ENCODE measurements at places on chromosomes 7 and 10. TPM values are rescaled to one million over a fixed set of nuclear protein-coding genes. Genes with fewer than 3 reads are reported as not detected.
A peak's percentile ranks its signal among the peaks of the same experiment; 100 is the strongest.

DNA sequence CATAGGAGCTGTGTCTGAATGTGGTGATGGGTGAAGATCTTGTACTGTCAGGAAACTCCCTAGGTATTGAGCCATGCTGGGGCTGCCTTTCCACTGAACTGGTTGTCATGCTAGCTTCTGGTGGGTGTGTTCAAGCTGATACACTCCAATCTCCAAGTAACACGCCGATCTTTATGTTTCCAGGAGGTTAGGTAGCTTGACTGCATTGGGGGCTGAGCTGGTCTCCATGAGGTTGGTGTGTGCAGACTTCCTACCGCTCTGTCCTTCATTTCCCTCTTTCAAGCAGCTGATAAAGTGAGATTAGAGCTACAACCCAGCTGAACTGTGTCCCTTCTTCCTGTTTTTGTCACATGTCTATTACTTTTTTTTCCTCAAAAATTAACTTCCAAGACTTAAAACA, 265.5 kb downstream of the ANKRD30A start:
- DNase-seq: no peak

- DNase-seq: peak; percentile 25
Measured at GRCh38 chr10:102744374-102745051, 765 bp downstream of the WBP1L start.

DNA sequence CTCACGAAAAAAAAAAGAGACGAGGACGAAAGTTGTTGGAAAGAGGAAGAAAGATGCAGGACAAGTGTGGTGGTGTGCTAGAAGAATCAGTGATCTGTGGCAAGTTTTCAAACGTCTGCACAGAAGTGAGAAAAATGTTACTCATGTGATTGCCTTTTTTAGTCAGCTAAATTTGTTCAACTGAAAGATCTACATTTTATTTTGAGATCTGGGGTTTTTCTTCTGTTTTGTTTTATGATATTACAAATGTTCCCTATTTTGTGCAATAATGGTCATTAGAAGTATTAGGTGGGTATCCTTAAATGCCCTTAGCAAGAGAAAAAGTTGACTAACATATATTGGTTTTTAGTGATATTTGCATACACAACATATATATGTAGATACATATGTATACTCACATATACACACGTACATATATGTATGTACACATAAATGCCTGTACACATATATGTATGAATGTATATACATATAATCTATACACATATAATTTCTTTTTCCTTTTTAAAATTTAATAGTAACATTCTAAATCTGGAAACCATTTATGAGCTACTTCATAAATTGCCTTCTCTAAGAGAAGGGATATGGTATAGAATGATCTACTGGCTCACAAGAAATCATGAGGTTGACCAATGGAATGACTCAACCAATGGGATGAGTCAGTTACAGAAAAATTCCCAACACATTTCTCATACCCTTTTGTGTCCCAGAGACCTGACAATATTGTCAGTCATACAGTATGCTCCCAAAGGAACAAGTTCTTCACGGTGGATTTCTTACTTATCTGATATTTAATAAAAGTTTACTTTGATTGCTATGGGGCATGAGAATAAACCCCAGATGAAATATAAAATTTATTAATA, 38.4 kb downstream of the SLC39A12 start:
- no peak for DNase-seq

DNA sequence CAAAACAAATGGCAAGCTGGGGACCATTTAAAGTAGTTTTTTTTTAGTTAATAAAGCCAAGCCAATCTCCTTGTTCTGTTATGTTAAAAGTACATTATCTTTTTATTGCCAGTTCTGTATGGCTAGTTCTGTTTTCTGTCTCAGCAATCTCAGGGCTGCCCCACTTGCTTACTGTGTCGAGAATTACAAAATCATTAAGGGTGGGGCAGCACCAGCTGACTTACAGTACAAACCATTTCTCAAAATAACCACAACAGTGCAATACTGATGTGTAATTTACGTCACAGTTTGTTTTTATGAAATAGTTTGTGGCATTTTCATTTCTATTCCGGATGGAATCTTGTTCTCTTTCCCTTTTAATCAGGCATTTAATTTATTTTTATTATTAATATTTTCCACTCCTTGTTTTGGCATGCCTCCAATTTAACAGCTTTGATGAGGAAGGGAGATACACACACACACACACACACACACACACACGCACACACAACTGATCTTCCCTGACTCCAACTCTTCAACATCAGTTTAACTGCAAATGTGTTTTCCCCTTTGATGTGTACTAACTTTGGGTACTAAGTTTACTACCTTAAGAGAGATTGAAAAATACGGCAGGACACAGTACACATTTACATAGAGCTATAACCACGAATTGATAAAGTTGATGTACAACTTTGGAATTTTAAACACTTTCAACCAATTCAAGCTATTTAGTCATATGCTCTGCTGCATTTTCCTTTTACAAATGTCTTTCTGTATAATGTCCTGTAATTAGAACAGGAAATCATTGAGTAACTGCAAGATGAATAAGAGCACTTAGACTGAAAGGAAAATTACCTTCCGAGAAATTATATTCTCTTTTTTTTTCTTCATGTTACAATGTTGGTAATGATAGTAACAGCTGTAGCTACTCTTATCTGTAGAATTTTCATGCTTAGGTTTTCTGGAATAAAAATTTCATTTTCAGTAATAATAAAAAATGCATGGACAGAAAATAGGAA, 91.5 kb downstream of the ARID5B start:
- DNase-seq: peak; percentile 88

GRCh38 chr7:69047151-69047754, 551.0 kb upstream of the AUTS2 start:
- no peak for DNase-seq

DNA sequence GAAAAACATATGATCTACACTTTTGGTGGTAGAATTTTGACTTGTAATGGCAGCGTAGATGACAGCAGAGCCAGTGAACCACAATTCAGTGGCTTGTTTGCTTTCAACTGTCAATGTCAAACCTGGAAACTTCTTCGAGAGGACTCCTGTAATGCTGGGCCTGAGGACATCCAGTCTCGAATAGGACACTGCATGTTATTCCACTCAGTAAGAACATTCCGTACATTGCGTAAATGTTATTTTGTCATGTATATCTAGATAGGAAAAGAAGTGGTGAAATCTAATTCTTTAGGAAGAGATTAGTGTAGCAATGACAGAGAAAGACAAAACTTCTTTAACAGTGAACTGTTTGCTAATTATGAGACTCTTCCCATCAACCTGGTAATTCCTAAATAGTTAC, 112.9 kb downstream of the PODXL start:
- no peak for DNase-seq

- DNase-seq: no peak
Measured at GRCh38 chr7:155618708-155619633, 25.5 kb upstream of the RBM33 start.

DNA sequence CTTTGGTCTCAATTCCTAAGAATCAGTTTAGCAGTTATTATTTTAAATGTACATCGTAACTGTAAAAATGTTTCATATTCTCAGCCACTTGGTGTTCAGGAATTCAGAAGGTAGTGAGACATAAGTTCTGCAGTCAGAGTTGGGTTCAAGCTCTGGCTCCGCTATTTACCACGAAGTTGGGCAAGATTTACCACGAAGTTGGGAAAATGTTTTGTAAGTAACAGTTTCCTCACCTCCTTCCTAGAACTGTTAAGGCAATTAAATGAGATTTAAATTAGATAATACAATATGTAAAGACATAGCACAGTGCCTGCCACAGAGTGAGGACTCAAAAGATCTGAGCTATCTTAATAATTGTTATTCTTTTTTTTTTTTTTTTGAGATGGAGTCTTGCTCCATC, 16.3 kb upstream of the ABLIM1 start:
- DNase-seq: no peak

DNA sequence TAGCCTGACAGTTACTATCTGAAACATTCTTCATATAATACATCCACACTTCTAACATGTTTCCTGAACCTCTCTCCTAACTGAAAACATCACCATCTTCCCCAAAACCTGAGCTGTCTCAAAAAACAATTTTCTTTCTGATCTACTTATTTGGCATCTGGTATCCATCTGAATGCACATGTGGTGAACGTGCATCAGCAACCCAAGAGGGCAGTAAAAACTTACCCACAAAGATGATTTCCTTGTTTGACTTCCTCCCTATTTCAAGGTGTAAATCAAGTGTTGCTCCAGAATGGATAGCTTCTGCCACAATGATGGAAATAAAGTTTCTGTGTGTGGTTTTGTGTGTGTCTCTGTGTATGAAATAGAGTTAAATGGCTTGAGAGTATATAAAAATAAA, 500.4 kb downstream of the MAGI2 start:
- DNase-seq: no peak

GRCh38 chr7:255038-255435, 34.9 kb upstream of the FOXL3 start:
- no peak for DNase-seq

Gene ACBD7
- total RNA-seq: not detected

Gene CYP2C8
- not detected for total RNA-seq

Gene ZNF736
- total RNA-seq: 43.6 TPM

Gene GPR15LG
- total RNA-seq: not detected
